ENCODE measurements at places on chromosomes 12 and 14.

DNA sequence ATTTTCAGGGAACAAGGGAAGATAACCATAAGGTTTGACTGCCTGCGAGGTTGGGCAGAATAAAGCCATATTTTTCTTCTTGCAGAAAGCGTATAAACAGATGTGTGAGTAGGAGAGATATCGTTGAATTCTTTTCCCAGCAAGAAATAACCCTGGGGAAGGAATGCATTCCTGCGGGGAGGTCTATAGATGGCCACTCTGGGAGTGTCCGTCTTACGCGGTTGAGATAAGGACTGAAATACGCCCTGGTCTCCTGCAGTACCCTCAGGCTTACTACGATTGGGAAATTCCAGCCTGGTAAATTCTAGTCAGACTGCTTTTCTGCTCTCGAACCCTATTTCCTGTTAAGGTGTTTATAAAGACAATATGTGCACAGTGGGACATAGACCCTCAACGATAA, 225.0 kb downstream of the LRIG3 start:
- no peak for DNase-seq

- no peak for DNase-seq
These were observed 104.6 kb downstream of the ITPR2 start for GRCh38 chr12:26728205-26729050.

DNA sequence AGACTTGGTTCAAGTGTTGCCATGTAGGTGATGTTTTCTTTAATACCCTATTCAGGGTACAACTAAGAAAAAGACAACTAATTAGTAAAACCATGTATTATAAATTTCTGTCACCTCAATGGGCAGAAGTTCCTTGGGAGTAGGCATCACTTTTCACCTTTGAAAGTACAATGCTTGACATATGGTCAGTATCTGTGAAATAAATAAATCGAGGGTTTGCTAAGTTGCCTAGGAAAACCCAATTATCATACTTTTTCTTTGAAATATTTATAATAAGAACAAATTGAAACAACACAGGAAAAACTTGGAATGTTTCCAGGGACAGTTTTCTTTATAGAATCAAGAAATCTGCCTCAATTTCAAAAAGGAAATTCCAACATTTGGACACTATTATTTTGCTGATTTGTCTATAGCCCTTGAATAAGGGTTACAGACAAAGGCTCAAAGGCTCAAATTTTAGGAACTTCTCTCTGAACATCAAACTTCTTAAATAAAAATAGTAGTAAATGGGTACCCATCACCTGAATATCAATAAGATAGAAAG, 13.7 kb downstream of the FGD6 start:
- DNase-seq, result no peak

GRCh38 chr12:3132636-3133404, 55.6 kb downstream of the TSPAN9 start:
- DNase-seq, result peak; percentile 83

- no peak for DNase-seq
These were observed 121.4 kb downstream of the RGS6 start for GRCh38 chr14:72053651-72054050.

- DNase-seq, result no peak
These were observed 181.7 kb downstream of the NPAS3 start for GRCh38 chr14:33120341-33120740.

DNA sequence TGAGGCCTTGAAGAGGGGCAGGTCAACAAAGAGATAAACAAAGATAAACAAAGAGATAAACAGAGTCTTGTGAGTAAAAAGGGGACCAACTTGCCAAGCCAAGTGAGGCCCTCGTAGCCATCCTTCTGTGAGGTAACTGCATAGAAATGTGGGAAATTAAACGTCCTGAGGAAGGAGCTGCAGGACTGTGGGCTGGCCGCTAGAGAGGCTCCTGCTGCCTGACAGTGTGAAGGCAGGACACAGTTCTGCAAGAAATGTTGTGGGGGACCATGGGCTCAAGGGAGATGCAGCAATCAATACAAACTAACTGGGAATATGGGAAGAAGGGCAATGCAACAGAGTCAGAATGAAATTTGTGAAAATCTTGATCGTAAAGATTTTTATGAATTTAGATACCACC, 91.9 kb downstream of the SLC8A3 start:
- no peak for DNase-seq

GRCh38 chr14:50741567-50741966, 73.5 kb upstream of the SAV1 start:
- no peak for DNase-seq

DNA sequence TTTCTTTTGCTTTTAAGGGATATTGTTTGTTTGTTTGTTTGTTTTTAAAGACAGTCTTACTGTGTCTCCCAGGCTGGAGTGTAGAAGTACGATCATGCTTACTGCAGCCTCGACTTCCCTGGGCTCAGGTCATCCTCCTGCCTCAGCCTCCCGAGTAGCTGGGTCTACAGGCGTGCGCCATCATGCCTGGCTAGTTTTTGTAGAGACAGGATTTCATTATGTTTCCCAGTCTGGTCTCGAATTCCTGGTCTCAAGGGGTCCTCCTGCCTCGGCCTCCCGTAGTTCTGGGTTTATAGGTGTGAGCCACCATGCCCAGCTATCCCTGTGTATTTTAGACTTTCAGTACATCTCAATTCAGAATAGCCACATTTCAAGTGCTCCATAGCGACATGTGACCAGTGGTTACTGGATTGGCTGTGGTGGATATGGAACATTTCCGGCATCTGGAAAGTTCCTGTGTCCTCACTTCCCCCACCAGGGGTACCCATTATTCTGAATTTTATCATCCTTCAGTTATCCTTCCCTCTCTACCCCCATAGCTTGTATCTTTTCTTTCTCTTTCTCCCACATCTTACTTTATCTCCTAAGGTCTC, 61.1 kb downstream of the HRK start:
- DNase-seq, result no peak

DNA sequence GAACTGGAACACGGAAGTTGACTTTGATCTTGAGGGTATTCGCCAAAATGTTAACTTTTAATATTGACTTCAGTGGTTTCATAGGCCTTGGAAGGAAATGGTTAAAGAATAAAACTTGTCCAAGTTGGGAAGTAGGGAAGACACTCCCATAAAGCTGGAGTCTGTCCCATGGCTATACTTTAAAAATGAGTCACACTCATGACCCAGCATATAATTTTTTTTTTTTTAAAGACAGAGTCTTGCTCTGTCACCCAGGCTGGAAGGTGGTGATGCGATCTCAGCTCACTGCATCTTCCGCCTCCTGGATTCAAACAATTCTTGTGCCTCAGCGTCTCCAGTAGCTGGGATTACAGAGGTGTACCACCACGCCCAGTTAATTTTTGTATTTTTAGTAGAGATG, 19.6 kb downstream of the TMPRSS12 start:
- DNase-seq, result no peak
